ENCODE measurements at places on chromosomes 5 and 9.
A peak's percentile ranks its signal among the peaks of the same experiment; 100 is the strongest.

DNA sequence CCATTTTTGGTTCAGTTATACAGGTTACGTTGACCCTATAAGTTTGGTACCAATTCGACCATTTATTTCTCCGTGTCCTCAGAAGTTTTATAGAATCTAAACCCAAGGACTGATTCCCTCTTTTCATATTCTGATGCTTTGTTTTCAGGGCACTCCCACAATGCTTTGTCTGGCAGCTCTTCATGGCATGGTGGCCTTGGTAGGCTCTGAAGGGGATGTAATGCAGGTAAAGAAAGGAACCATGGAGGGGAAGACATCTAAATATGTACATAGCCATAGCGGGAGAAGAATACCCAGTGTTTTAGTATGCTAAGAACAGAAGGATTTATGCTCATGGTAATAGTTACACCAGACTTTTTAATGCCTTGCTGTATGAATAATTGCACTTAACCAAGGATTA is 82.7 kb downstream of the HACD4 start:
- no peak for DNase-seq

DNA sequence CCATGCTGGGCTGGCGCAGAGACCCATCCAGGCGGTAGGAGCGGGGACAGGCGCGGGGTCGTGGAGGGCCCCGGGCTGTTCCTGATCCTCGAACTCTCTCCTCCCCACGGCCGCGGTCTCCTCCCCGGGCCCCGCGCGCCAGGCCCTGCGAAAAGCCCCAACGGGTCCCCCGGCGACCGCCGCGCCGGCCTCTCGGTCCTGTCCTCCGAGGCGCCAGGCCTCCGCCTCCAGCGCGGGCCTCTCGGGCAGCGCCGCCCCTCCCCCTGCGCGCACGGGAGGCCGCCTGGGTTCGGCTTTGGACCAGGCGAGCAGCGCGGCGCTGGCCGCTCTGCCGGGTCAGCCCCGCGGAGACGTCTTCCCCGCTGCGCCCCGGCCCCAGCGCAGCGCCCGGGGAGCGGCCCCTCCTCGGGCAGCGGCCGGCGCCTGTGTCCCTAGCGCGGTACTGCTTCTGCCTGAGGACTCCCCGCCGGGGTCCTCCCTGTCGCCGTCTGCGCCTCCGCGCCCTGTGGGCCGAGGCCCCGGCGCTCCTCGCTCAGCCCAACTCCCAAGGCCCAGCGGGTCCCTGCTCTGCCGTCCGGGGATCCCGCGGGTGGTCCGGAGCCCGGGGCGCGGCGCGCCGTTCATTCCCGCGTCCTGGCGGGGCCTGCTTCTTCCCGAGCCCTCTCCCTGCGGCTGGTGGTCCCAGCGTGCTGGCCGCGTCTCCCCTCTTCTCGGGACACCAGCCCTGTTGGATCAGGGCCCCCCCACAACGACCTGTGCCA is 13.4 kb downstream of the COL23A1 start:
- DNase-seq = no peak

DNA sequence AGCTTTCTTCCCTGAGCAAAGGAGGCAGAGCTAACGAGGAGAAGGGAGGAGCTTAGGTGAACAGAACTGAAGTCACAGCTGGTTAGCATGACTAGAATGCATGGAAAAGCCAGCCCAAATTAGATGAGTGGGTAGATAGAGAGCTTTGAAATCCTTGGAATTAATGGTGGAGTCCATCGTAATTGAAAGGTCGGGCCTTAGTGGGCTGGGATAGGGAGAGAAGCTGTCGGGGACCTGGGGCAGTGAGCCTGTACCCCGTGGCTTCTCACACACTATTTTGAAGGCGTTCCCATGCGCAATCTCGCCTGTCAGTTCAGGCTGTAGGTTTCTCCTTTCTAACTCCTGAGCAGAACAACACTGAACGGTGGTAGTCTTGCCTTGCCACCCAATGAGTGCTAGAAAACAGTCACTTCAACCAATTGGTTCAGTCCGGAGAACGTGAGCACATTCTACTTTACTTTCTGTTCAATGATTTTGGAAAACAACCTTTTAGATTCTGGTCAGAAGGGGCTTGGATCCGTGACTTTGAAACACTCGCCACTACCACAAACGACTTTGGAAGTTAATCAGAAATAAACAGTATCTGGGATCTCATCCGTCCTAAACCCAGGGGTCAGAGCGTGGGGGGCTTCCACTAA is 655 bp upstream of the RAI14 start:
- peak; percentile 81 for DNase-seq

GRCh38 chr9:113910036-113910639 is 34.0 kb downstream of the ZNF618 start:
- no peak for DNase-seq

- DNase-seq = no peak
These were observed 1.6 kb downstream of the HSPA4 start for GRCh38 chr5:133053448-133053847.

DNA sequence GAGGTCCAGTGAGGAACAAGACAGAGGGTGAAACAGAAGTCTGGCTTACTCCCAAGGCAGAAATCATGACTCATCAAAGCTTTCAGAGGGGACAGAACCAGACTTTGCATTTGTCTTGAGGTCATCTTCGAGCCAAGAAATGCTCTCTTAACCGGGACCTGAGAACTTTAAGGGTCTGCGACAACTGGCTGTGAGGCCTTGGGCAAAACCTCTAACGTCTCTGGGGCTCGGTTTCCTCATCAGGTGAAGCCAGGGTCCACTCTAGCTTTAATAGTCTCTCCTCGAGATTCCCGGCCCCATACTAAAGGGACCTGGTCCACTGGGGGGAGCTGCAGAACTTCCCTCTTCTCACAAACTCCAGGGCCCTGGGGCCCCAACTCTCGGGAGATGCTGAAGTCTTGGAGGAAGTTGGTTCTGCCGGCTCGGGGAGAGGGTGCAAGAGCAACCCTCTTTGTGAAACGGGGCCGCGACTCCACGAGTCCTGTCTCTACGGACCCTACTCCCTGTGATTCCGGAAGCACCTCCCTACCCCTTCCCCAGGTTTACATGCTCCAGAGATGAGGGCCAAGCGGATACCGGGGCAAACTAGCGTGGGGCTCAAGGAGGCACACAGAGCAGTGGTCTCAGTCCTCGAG is 2.6 kb downstream of the GLIS3 start:
- DNase-seq = peak; percentile 59

DNA sequence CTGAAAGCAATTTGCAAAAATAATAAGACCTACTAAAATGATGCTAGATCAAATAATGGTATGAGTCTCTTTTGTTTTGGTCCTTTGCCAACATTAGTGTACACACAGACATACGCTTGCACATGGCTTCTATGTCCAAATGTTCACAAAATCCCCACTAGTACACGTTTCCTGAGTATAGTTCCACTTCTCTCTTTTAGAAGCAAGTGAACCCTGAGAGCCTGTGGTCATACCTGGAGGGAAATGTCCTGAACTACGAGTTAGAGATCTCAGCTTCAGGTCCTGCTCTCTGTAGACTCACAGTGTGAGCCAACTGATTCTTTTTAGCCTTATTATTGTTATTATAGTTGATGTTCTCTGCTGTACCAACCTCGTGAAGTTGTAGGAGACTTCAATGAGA is 47.3 kb upstream of the ACTBL2 start:
- no peak for DNase-seq

GRCh38 chr5:63774939-63775338 is 187.3 kb downstream of the HTR1A start:
- DNase-seq = no peak

DNA sequence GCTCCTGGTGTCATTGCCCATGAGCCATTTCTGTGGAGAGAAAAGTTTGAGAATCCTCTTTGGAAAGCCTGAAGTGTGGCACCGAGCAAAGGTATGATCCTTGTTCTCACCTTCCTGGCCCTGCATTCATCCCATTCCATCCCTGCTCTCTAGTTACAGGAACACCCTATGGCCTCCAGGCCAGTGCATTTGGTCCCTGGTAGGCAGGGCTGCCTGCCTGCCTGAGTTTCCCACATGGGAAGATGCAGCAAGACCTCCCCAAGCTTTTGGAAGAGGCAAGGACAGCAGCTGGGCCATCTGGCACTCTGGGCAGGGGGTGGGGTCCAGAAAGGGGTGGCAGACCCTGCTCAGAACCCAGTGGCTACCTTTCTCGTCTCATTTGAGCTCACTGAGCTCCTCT is 24.5 kb downstream of the IGIP start:
- peak; percentile 10 for DNase-seq

GRCh38 chr9:126630458-126631237 is 16.9 kb downstream of the LMX1B start:
- DNase-seq = no peak

DNA sequence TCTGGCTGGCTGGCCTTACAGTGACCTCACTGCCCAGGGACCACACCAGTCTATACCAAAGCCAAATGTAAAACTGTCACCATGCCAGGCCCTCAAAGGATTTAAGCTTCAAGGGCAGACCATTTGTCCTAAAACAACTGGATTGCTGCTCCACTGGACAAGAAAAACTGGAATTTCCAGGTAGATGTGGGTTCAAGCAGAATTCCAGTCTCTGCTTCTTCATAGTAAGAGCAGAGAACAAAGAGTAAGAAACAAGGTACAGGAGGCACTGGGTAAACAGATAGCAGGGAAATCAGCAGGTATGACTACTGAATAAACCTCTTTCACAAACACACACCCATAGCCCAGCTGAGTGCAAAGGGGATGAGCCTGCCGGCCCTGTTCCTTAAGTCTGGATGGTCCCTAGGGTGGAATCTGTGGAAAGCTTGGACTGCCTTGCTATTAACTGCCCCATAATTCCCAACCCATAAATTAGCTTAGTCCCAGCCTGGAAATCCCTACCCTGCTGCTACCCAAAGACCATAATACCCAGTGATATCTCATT is 5.5 kb downstream of the B4GALT1 start:
- DNase-seq = no peak

GRCh38 chr9:36177571-36177970 is 8.4 kb downstream of the CCIN start:
- DNase-seq = no peak

- no peak for DNase-seq
These were observed 296.6 kb upstream of the TNC start for GRCh38 chr9:115414561-115414960.

DNA sequence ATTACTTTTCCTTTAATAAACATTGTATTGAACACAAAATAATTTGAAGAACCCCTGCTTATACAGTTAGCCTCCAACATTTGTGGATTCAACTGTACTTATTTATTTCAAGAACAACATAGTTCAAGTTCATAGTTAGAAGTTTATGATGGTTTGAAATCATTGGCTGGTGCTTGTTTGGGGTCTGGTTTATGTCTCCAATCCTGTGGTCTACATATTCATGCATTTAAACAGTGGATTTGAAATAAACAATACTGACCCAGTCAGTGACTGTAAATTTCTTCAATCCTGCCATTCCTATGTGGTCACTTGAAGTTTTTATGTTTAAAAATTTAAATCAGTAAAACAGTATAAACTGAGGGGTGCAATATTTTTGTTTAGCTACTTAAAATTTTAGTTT is 145.1 kb upstream of the TRPC7 start:
- DNase-seq = no peak

DNA sequence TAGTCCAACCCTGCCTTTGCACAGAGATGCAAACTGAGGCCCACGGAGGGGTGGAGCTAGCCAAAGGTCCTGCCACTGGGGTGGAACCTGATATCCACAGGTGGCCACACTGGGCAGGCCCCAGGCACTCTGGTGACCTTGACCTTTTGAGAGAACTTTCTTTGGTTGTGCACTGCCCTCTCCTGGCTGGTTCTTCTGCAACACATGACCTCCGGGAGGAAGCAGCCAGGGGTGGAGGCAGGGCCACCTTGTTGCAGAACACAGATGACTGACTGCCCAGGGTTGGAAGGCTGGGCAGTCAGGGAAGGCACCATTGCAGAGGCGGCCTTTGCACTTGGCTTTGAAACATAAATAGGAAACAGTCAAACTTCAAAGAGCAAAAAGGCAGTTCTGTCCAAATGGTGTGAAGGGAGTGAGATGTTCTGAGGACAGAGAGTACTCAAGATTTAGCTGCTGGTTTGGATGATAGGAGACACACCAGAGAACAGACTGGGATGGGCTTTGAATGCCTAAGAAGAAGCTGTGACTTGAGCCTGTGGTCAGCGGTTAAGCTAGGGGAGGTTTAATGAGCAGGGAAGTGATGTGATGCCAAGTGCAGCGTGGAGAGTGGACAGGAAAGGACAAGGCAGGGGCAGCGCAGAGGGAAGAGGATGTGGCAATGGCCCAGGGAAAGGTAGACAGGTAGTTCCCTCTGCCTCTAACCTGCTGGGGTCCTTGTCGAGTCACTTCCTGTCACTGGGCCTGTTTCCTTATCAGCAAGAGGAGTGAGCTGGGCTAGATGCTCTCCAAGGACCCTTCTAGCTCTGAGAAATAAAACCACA is 6.8 kb upstream of the TCOF1 start:
- peak; percentile 73 for DNase-seq

DNA sequence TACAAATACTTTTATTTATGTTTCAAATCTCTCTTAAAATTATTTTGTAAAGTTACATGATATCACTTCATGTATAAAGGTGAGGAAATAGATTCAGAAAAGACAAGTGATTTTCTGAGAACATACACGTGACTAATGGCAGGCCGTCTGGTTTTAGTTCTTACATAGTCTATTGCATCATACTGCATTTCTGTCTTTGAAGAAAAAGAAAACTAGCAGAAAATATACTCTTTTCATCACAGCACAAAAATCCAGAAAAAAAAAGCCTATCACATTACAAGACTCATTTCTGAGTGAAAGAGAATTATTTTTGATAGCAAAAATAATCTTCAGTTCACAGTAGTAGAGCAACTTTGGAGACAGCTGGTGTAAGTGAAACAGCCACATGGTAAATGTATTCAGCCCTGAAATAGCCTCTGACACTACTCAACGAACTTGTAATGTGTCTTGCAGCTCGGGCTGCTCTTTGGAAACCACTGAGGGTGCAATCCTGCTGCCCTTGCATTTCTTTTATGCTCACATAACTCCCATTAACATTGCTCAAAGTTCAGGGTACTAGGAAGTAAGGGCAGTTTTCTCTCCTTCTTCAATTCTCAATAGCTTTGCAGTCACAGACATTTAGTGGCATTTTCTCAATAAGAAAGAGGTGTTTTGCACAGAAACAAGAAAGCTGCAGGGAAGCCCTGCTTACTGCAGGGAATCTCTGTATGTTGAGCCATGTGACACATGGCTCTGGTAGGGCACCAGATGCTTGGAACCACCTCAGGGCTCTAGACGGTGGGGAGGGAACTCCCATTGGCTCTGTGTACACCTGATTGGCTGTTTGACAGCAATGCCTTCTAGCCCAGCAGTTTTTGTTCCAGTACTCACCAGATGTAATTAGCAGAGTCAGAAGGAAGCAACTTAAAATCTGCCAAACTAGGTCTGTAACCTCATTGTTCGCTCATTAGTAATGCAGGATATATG is 845.3 kb upstream of the PTPRD start:
- no peak for DNase-seq

- DNase-seq = no peak
These were observed 21.8 kb upstream of the CPEB4 start for GRCh38 chr5:173866243-173866857.

All from femur (tissue), 1 donor.